T-helper 17 cell (primary cell): ENCODE measurements at places on chromosomes 12 and 14. TPM values are rescaled to one million over a fixed set of nuclear protein-coding genes. Genes with fewer than 3 reads are reported as not detected.

GPR84 gene
- total RNA-seq = 0.99 TPM

TSPAN8 gene
- not detected for total RNA-seq

NPC2 gene
- 39.0 TPM for total RNA-seq

GRCh38 chr14:89493877-89494634 is 77.0 kb upstream of the FOXN3 start:
- DNase-seq = no peak
